ENCODE measurements at places on chromosomes 7 and 10. TPM values are rescaled to one million over a fixed set of nuclear protein-coding genes. Genes with fewer than 3 reads are reported as not detected.

NUTM2D gene
- total RNA-seq, result 11.9 TPM

GPNMB gene
- total RNA-seq, result 2.2 TPM

POU6F2 gene
- total RNA-seq, result 7.5 TPM

LSM5 gene
- total RNA-seq, result 32.6 TPM

SAMD9L gene
- total RNA-seq, result 2.8 TPM

COL26A1 gene
- total RNA-seq, result 9.7 TPM

SPDYE6 gene
- total RNA-seq, result not detected

CDH23 gene
- 7.2 TPM for total RNA-seq

PTPRZ1 gene
- 523 TPM for total RNA-seq

KIAA1549 gene
- 57.9 TPM for total RNA-seq

VAX1 gene
- total RNA-seq, result 2.5 TPM

OIT3 gene
- 0.94 TPM for total RNA-seq

CHN2 gene
- total RNA-seq, result 126 TPM

MOGAT3 gene
- total RNA-seq, result not detected

CRYGN gene
- total RNA-seq, result not detected

KLF14 gene
- not detected for total RNA-seq

ORAI2 gene
- 27.5 TPM for total RNA-seq

PTPRN2 gene
- total RNA-seq, result 123 TPM

GTPBP4 gene
- 31.9 TPM for total RNA-seq

DEPP1 gene
- total RNA-seq, result 5.0 TPM

AKR1D1 gene
- not detected for total RNA-seq

EBF3 gene
- total RNA-seq, result 0.31 TPM

INHBA gene
- 21.0 TPM for total RNA-seq

HDAC9 gene
- total RNA-seq, result 195 TPM

NXPH1 gene
- 33.5 TPM for total RNA-seq

ANXA11 gene
- 2.5 TPM for total RNA-seq

PCGF6 gene
- total RNA-seq, result 17.5 TPM

EVX1 gene
- total RNA-seq, result not detected

OPN4 gene
- not detected for total RNA-seq

SKAP2 gene
- total RNA-seq, result 3.8 TPM
